ENCODE measurements at places on chromosomes 6 and 20.

DNA sequence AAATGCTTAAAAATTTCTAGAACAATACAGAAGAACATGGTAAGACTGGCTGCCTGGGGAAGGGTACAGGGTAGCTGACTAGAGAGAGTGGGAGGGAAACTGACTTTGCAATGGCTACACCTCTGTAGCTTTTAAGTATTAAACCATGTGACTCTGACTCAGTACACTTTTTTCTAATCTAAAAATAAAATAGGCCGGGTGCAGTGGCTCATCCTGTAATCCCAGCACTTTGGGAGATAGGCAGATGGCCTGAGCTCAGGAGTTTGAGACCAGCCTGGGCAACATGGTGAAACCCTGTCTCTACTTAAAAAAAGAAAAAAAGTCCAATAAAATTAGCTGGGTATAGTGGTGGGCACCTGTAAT is 18.5 kb downstream of the ATP9A start:
- DNase-seq = no peak

GRCh38 chr6:75244063-75244584 is 523 bp upstream of the COX7A2 start:
- no peak for DNase-seq

DNA sequence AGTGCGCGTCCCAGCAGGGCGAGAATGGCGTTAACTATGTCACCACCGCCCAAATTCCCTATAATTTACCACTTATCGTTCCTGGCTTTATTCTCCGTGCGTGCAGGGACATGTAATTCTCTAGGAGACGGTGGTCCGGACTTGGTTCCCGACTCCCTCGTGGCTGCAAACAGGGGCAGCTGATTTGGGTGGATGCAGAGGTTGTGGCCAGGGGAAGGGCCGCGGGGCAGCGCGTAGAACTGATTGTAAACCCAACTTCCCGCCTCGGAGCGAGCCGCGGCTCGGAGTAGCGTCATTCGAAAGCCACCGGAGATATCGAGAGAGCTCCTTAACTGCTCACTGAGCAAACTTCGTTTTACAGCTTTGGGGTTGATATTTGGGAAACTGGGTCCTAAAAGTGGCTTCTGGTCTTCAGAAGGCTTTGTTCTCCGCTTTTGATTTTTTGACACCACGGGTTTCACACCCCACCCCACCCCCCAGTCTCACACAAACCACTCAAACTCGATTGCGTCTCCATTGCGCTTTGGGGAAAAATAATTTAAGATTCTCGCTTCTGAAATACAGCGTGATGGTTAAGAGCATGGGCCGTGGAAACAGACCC is 17.5 kb upstream of the ZSCAN9 start:
- DNase-seq = no peak

- DNase-seq = no peak
These were observed 18.0 kb downstream of the PEX7 start for GRCh38 chr6:136840276-136841001.

GRCh38 chr6:166629628-166630027 is 2.6 kb upstream of the RPS6KA2 start:
- DNase-seq = no peak

GRCh38 chr6:170590725-170591124 is 6.3 kb upstream of the PDCD2 start:
- DNase-seq = no peak

Measured in SHP77 (cell line).